ENCODE measurements at places on chromosomes 6 and 20. TPM values are rescaled to one million over a fixed set of nuclear protein-coding genes. Genes with fewer than 3 reads are reported as not detected.
A peak's percentile ranks its signal among the peaks of the same experiment; 100 is the strongest.

GRCh38 chr6:83873869-83874268 is 14.4 kb downstream of the CYB5R4 start:
- no peak for ATAC-seq

- no peak for ATAC-seq
These were observed 54.4 kb downstream of the DHX35 start for GRCh38 chr20:39016506-39016905.

DNA sequence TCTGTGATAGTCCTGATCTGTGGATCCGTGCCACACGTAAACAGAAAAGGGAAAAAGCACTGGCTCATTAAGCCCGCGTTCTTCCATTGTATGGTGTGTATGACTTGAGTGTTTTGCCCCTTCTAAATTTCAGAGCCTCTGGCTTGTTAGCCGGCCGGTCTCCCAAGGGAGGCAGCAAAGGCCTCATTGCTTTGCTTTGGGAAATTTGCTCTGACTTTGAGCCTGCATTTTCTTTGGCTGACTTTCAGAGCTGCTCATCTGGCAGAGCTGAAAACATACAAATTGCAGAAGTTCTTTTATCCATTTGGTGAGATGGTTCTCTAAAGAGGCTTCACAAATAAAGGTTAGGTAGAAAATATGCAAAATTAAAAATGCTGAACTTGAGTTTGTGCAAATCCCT is 123.0 kb downstream of the UTRN start:
- no peak for ATAC-seq

DNA sequence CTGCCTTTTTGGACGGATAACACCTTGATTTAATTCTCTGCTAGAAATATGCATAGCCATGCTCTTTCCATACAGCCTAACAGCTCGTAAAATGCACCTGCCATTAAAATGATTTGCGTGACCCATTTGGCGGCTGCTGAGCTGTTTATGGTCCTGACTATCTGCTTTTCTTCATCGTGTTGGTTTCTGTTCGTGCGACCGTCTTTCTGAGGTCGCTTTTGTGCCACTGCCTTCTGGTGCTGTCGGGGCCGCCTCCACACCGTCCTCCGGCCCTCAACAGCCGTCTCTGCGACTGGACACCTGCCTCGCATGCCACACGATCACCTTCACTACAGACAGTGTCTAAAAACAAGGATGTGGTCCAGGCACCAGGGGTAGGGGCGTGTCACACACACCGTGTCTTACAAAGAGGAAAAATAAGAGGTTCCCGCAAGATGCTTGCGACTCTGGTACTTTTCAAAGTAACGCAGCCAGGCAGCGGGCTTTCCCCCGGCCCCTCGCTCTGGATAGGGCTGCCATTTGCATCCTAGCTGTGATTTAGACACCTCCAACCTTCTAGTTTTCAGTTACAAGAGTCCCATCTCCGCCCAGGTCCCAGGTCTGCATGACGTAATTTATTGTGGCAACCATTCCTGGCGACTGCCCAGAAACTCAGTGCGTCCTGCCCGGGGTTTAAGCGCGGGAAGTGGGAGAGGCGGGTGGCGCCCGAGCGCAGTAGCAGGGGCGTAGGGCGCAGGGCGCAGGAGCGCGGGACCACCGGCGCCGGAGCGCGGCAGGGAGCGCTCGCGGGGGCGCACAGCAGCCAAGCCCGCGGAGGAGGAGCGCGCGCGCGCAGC is at the start of gene STMND1:
TSS of gene STMND1 (plus strand) at position 629 of the 836 bp plus-strand sequence. CDS start 208 bp downstream, outside the sequence.
- no peak for ATAC-seq

- ATAC-seq, result peak; percentile 13
These were observed 1.3 kb downstream of the C6orf89 start for GRCh38 chr6:36886950-36887618.

DNA sequence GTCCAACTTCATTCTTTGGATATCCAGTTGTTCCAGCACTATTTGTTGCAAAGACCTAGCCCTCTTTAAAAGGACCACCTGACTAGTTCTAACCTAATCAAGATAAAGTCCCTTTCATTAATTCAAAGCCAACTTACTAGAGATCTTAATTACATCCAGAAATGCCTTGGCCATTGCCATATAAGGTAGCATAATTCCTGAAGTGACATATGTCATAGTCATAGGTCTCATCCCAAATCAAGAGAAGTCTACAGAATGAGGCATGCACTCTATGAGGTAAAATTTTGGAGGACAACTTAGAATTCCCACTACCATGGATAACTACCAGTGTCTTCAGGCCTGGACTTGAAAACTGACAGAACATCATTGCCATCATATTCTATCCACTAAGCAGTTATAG is 420.4 kb upstream of the ID4 start:
- ATAC-seq, result no peak

DNA sequence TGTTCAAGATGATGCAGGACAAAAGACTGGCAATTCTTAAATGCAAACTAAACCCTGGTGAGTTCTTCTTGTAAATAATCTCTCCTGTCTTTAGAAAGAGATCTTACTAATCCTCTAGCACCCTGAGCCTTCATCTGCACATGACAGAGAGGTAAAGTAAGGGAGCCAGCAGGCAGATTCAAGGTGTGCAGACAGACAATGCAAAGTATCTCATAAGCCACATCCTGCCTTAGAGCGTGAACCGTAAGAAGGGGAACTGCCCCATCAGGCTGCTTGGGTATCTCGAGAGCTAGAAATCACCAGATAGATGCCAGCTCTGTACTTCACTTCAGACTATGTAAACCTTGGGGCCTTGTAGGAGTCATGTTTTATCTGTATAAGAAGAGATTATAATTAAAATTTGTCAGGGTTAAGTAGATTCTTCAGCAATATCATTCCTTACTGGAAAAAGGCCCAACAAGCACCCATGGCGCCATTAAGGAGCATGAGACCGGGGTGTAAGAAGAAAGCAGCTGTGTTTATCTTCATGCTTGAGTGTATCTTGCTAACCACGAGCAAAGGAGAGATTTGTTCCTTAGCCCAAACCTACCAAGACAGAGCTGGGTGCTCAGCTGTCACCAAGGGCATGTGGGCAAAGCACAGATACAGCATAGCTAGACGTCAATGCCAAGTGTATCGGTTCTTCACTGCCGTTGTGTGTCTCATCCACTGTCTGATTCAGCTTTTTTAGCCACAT is 24.4 kb downstream of the CNR1 start:
- ATAC-seq, result no peak

DNA sequence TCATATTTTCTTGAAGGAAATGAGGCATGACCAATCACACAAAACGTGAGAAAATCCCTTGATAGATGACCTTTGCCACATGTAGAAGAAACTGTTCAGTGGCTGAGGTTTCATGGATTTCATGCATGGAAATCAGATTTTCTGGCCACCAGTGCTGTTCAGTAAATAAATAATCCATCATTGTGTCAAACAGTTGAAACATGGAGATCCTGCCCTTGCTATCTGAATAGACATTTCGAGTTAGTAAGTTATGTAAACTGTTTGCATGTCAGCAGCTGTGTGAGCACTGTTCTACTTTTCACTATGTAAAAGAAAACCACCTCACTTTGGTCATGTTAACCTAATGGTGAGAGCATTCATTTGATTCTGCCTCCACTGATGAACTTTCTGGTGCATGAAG is 793.9 kb upstream of the EPHA7 start:
- ATAC-seq, result no peak

- no peak for ATAC-seq
These were observed 46.7 kb downstream of the SERAC1 start for GRCh38 chr6:158121335-158121734.

- ATAC-seq, result no peak
These were observed 197.2 kb upstream of the SUPT3H start for GRCh38 chr6:45574885-45575284.

GRCh38 chr6:48775157-48775556 is 664.2 kb upstream of the PTCHD4 start:
- ATAC-seq, result no peak

- ATAC-seq, result no peak
These were observed 38.3 kb downstream of the COX4I2 start for GRCh38 chr20:31675828-31676608.

- peak; percentile 55 for ATAC-seq
These were observed 47.9 kb downstream of the COL11A2 start for GRCh38 chr6:33144373-33144772.

DNA sequence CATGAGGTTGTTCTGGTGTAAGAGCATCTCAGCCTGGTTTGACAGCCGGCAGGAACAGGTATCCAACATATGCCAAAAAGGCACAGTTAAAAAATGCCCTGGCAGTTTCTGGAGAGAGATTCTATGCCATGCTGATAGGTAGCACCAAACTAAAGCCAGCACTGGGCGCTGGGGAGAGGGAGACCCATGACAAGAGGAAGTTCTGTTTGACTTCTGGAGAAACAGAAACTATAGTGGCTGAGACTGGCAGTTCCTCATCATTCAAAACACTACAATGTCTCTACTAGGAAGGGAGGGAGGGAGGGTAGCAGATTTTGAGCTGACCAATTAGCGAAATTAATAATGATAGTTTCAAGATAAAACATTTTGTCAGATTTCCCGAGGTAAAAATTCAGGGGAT is 174.1 kb downstream of the ADAT2 start:
- ATAC-seq, result no peak

DNA sequence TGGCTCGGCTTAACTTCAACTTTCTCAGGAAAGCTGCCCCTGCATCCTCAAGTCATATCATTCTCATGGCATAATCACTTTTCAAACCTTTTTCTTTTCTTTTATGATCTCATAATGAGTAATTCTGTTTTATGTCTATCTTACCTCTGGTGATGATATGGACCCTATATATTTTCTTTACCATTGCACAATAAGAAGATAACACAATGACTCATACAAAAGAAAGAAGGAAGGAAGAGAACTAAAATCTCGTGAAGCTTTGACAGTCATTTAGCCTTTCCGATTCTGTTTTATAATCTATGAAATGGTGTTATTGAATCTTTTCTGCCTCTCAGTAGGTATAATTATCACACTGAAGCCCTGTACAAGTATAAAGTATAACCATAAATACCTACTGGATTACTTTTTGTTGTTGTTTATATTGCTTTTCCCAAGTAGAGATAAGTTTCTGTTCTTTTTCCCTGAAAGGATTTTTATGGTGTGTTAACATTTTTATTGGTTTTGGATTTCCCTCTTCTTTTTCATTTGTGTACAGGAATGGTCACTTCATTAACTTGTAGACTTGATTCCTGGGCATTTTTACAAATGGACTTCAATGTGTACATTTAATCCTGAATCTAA is 300.9 kb downstream of the LAMA2 start:
- ATAC-seq, result no peak

DNA sequence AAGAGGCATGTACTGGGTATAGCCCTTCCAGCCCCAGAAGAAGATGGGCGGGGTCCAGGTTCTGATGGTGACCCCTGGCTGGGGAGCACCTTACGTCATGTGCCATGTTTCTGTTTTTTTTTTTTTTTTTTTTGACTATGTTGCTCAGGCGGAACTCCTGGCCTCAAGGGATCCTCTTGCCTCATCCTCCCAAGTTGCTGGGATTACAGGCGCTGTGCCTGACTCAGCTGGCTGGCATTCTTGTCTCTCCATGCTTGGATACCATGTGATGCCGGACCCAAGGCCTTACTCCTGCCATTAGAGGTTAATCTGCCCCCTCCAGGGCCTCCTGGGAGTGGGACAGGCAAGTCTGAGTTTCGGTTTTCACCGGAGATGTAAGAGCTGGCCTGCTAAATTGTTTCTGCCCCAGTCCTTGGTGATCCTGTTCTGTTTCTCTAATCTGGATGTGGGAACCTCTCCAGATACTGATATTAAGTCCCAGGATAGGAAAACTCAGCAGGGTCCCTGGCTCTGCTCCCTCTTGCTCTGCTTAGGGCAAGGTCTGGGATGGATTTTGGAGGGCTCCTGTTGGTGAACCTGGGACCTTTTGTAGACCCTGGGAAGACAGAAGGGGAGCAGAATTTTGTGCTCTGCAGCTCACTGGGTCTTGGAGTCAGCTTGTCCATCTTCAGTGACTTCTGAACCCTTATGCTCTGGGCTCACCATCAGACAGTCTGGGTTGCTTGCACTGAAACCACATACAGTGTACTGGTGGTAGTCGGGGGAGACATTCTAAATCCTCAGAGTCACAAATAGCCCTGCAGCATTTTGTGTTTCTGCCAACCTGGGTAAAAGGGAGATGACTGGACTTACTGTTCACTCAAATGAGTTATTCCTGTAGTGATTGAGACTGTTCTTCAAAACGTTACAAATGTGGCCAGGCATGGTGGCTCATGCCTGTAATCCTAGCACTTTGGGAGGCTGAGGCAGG is 45.1 kb downstream of the PTK7 start:
- peak; percentile 41 for ATAC-seq

- ATAC-seq, result no peak
These were observed 12.0 kb downstream of the PTPN1 start for GRCh38 chr20:50522053-50522674.

DNA sequence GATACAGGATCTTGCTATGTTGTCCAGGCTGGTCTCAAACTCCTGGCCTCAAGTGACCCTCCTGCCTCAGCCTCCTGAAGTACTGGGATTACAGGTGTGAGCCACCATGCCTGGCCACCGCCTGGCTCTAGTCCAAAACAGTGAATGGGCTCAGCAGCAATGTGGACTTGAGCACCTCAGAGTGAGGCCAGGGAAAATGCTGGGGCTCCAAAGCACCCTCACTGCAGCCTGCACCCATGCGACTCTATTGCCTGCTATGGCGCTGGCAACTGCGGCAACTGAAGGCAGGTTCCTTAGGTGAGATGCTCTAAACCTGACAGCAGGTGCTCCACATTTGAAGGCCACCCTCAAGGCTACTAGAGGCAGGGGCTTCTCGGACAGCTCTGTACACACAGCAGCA is 26.5 kb downstream of the MAP1LC3A start:
- no peak for ATAC-seq

The RBCK1 gene
- total RNA-seq, result 101 TPM

The MTFR2 gene
- 0.66 TPM for total RNA-seq

The WFDC5 gene
- total RNA-seq, result not detected

The TTK gene
- 20.7 TPM for total RNA-seq

The FOXS1 gene
- not detected for total RNA-seq

The SLC22A1 gene
- 0.68 TPM for total RNA-seq
